ENCODE measurements at places on chromosomes 13 and 19. TPM values are rescaled to one million over a fixed set of nuclear protein-coding genes. Genes with fewer than 3 reads are reported as not detected.

GRCh38 chr19:11130824-11131455, 24.6 kb downstream of the SPC24 start:
- DNase-seq: peak; percentile 67

DNA sequence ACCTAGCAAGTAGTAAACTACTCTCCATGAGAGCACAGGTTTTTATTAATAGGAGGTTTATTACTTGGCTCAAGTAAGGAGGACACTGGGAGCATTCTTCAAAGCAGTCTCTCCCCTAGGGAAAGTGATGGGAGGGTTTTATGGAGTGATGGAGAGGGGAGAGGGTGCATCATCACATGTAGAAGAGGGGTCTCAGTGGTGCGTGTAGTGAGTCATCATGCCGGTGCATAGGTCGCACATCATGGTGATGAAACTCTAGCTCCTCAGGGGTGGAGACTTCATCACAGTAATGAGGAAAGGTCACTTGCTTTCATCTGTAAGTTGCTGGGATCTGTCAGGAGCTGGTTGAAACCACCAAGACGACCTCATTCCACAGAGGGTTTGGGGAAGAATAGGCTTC, 210.8 kb upstream of the UBL3 start:
- DNase-seq: no peak

DNA sequence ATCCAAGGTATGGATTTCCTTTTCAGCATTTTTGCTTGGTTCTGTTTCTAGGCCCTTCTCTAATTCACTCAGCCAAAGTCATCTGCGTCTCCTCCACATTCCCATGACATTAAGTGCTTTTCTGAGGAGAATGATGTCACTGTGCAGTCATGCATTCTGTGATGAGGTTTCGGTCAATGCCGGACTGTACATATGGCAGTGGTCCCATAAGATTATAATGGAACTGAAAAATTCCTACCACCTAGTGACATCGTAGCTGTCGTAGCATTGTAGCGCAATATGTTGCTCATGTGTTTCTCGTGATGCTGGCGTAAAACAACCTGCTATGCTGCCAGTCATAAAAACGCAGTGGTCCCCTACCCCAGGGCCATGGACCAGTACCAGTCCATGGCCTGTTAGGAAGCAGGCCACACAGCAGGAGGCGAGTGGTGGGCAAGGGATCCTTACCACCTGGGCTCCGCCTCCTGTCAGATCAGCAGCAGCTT, 63.4 kb upstream of the TNFRSF19 start:
- peak; percentile 64 for DNase-seq

GRCh38 chr13:26249551-26249950, 4.4 kb upstream of the CDK8 start:
- no peak for DNase-seq

DNA sequence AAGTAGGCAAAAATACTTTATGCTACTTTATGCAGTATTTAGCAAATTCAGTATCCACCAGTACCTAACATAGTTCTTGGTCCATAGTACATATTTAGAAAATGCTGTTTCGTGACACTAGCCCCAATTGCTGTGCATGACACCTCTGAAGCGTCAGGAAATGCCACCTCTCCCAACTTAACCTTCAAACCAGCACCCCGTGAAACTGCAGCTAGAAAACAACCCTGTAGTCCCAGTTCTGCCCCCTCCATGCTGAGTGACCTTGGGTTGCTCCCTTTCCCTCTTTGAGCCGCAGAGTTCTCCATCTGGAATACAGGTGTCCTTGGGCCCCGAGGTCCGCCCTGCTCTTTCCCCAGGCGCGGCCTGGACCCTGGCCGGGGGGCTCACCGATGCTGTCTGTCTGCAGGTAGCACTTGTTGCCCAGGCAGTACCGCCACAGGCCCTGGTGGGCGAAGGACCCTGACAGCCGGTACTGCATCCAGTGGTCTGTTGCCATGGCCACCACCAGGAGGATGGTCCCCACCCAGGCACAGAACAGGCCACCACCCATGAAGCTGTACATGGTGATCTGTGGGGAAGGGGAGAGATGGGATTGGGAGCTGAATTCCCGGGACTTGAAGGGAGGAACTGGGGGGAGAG, 773 bp downstream of the LIM2 start:
- DNase-seq: no peak

GRCh38 chr19:38713227-38713649, 31.0 kb downstream of the CAPN12 start:
- DNase-seq: no peak

DNA sequence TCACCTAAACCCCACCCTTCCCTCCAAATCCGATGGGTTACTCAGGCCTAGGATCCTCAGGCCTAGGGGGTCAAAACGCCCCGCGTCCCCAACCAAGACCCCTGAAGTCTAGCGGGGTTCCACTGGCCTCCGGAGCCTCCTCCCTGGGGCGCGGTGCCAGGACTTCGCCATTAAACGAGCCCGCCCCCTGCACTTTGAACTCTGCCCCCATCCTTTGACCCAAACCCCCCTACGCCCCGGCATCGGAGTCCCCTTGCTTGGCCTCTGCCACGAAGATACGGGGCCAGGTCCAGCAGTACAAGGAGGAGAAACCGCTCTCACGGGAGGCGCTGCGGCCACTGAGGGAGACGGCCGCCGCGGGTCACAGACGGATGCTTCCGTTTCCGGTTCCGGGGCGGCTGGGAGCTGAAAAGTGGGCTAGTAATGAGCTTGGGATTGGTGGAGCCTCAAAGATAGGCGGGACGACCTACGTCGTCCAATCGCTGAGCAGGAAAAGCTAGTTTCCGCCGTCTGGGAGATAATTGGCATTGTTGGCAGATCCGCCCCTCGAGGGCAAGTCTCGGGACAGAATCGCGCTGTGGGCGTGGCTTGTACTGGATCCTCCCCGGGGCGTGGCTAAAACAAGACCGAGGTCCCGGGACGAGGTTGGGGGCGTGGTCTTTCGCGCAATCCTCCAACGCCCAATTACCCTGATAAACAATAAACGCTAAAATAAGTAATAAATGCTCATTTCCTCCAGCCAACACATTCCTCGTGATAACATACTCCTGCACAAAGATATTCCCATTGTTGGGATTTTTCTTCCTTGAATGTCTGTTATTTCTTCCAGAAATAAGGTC, 5.7 kb upstream of the ZNF77 start:
- peak; percentile 94 for DNase-seq

DNA sequence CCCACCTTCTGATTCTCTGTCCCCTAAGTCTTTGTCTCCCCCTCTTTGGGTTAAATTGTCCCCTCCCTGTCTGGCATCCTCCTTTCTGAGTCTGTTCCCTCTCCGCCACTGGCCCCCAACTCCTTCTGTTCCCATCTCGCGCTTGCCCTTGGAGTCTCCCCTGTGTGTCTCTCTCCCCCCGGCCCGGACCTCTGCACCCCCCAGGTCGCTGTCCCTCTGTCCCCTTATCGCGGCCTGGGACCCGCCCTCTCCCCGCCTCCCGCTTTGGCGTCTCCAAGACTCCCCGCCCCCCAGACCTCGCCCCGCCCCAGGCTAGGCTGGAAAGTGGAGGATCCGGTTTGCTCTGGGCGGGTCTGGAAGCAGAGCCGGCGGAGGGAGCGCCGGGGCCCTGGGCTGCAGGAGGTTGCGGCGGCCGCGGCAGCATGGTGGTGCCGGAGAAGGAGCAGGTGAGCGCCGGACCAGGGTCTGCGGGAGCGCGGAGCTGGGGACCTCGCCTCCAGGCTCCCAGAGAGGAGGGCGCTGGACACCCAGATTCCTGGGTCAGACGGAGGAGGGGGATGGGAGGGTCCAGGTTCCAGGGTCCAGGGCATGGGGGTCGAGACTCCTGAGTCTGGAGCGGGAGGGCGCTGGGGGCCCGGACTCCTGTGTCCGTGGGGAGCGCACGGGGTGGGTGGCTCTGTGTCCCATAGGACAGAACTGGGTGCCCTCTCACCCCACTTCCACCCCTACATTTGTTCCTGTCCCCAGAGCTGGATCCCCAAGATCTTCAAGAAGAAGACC, at the start of gene TRPM4:
TSS of gene TRPM4 (plus strand) at position 348 of the 780 bp plus-strand sequence. CDS start at position 423, 75 bp downstream.
- DNase-seq: peak; percentile 72

DNA sequence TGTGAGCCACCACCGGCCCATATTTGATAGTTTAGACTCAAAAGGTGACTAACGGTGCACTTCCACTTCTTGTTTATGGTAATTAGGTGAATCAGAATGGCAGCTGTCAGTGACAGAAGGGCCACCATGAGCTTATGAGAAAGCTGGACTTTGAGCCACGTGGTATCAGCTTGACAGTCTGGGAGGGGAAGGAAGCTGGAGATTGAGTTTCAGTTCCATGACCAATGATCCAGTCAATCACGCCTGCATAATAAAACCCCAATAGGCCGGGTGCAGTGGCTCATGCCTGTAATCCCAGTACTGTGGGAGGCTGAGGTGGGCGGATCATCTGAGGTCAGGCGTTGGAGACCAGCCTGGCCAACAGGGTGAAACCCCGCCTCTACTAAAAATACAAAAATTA, 8.2 kb downstream of the EID2B start:
- DNase-seq: peak; percentile 67

DNA sequence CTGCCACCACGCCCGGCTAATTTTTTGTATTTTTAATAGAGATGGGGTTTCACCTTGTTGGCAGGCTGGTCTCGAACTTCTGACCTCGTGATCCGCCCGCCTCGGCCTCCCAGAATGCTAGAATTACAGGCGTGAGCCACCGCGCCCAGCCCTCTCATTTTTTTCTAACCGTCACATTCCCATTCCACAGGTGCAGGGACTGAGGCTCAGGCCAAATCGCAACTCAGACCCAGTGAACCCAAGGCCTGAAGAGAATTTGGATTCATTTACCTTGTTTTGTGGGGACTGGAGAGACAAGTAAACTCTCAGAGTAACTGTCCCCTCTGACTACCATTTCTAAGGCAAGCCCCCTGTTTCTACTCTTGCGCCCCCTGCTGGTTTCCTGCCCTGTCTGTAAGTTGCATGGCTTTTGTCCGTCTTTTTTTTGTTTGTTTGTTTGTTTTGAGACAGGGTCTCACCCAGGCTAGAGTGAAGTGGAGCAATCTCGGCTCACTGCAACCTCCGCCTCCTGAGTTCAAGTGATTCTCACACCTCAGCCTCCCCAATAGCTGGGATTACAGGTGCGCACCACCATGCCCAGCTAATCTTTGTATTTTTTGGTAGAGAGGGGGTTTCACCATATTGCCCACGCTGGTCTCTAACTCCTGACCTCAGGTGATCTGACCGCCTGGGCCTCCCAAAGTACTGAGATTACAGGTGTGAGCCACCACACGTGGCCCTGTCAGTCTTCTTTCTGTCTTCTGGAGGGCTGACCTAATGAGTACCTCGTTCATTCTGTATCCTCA, 2.3 kb upstream of the STRN4 start:
- DNase-seq: no peak

GRCh38 chr19:1832046-1832663, 16.1 kb downstream of the REXO1 start:
- DNase-seq: no peak

DNA sequence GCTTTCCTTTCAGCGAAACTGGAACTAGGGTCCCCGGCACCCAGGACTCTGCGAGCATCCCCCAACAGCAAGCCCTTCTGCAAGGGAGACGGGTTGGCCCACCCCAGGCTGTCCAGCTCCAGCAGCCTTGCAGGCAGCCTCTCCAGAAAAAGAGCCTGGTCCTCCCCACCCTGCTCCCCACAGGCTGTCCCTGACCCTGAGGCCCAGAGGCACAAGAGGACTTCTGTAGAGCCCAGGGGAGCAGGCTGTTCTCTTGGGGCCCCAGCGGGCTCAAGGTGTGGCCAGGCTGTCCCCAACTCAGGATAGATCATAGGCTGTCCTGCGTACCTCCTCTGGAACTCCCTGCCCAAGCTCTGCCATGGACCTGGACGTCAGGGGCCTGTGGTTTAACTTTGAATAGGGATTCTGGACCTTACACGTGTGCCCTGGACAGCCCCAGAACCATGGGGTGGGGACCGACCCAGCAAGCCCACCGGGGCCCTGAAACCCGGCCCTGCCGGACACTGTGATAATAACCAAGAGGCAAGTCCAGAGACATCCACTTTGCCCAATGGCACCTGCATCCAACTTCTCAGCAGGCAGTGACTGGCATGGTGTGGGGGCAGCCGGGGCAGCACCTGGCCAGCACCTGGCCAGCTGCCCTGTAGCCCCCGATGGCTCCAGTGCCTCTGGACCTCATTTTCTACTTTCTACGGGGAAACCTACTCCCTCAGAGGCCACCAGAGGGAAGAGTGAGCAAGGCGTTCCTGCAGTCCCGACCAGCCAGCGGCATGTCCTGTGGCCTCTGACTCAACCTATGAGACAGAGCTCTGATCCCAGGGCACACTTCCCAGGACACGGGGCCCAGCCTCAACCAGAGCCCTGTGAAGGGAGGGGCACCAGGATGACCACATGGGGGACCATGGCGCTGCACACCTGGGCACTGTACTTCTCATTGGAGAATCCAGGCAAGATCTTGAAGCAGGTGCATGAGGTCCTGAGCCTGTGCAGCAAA, 50.9 kb upstream of the TPM4 start:
- peak; percentile 60 for DNase-seq

DNA sequence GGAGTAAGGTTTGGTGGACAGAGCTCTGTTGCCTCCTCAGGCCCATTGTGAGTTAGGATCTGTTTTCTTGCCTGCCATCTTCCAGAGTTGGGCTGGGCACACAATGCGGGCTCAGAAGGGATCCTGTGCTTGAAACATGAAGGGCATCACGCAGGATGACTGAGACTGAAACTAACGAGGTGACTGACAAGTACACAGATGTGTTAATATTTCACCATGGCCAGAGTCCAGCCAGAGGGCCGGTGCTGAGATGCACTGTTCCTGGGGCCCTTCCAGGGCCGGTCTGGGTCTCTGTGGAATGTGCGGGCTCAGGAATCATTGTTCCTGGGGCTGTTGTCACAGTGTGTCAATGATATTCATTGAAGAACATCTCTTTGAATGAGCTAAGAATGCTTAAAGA, 163.7 kb downstream of the URI1 start:
- no peak for DNase-seq

- DNase-seq: no peak
Measured at GRCh38 chr13:97135883-97136282, 86.2 kb upstream of the MBNL2 start.

- no peak for DNase-seq
Measured at GRCh38 chr19:19551853-19552192, 13.8 kb downstream of the CILP2 start.

GRCh38 chr19:29887442-29887855, 54.6 kb upstream of the URI1 start:
- DNase-seq: no peak

DNA sequence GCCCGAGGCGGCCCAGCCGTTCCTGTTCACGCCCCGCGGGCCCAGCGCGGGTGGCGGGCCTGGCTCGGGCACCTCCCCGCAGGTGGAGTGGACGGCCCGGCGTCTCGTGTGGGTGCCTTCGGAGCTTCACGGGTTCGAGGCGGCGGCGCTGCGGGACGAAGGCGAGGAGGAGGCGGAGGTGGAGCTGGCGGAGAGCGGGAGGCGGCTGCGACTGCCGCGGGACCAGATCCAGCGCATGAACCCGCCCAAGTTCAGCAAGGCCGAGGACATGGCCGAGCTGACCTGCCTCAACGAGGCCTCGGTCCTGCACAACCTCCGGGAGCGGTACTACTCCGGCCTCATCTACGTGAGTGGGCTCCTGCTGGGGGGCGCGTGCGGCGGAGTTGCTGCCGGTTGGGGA, 7.0 kb downstream of the MYH14 start:
- no peak for DNase-seq

C5AR2 gene
- not detected for total RNA-seq

FKRP gene
- total RNA-seq: 23.7 TPM

SULT2A1 gene
- not detected for total RNA-seq

FRY gene
- 1.9 TPM for total RNA-seq

FPR3 gene
- total RNA-seq: not detected

POLR2E gene
- 119 TPM for total RNA-seq

CD22 gene
- total RNA-seq: 15.4 TPM

IRF2BP1 gene
- 42.5 TPM for total RNA-seq
